Uterus (tissue), 4 donors: ENCODE measurements at places on chromosomes 6 and 20. TPM values are rescaled to one million over a fixed set of nuclear protein-coding genes. Genes with fewer than 3 reads are reported as not detected.

DNA sequence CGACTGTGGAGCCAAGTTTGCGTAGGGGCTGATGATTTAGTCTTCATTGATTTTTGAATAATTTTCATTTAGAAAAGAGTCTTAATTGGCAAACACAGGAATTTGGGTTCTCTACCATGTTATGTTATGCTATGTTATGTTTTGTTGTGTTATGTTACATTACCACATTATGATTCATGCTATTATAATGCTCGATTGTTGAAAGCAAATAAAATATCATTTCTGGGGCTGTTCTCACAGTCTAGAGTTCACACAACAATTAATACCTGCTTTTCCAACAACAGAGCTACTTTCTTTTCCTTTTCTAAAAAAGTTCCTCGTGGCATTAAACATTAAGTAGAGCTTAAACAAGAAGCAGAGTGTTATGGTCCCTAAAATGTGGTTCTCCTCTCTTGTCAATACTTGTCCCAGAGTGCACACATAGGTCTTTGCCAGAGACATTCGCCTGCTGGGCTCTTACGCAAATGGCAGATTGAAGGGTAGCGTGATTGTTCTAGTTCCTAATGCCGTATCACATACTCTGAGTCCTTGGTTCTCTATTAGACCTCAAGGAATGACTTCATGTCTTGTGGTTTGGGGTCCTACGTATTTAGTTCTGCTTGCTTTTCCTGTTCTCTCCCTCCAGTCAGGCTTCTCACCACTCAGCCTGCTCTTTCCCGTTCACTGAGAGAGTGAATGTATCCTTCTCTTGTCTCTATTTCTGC, 370.3 kb downstream of the CD109 start:
- H3K4me1 ChIP-seq = no peaks in the 10 kb centered on the region
- no peaks in the 10 kb centered on the region for H3K36me3 ChIP-seq
- H3K4me3 ChIP-seq = no peak overlapping the region
- H3K27ac ChIP-seq = no peak overlapping the region

DNA sequence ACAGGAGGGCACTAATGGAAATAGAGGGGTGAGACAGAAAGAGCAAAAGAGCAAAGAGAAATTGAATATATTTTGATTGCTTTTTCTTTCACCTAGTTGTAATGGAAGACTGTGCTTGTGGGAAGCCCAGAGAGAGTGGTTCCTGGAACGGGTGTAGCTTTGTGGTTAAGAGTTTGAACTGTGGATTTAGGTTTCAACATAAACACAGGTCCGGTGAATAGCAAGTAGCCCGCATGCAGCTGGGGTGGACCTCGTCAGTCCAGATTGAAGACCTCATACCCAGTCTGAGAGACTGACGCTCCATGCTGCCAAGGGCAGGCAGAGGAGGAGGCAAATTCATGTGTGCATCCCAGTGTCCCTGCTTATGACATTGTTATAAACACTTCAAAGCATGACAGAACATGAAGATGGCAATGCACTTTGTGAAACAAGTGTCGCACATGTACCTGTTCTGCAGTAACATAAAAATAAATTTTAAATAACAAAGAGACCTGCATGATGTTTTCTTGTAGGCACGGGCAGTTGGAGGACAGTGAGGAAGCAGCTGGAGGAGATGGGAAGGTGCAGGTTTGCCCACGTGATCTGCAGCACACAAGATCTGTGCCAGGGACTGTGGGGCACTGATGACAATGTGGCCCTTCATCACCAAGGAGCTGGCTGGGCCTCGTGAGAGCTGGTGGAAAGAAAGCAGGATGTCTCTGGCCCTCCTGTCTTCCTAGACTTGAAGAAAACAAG, 220.5 kb upstream of the SSTR4 start:
- H3K4me3 ChIP-seq = no peak overlapping the region
- no peak overlapping the region for H3K27ac ChIP-seq
- DNase-seq = no peak
- H3K36me3 ChIP-seq = no peaks in the 10 kb centered on the region
- no peaks in the 10 kb centered on the region for H3K27me3 ChIP-seq

Gene SNAP25
- 26.1 TPM for total RNA-seq

DNA sequence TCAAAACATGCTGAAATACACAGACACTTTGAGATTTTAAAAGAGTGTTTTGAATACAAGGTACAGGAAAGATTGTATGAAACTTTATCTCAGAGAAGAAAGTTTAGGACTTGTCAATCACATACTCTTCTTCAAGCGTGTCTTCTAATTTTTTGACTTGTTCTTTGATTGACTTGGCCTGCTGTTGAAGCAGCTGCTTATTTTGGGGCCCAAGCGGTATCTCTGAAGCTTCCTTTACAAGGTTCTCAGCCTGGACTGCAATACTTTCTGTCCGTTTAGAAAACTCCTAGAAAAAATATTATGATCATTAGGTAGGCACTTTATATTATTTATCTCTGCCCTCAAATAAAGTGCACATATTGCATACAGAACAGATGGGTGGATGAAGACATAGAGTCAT, 201.3 kb downstream of the SYNE1 start:
- no peaks in the 10 kb centered on the region for H3K36me3 ChIP-seq
- no peak overlapping the region for H3K4me3 ChIP-seq
- no peaks in the 10 kb centered on the region for H3K27me3 ChIP-seq
- no peaks in the 10 kb centered on the region for H3K4me1 ChIP-seq
- H3K27ac ChIP-seq = no peak overlapping the region

DNA sequence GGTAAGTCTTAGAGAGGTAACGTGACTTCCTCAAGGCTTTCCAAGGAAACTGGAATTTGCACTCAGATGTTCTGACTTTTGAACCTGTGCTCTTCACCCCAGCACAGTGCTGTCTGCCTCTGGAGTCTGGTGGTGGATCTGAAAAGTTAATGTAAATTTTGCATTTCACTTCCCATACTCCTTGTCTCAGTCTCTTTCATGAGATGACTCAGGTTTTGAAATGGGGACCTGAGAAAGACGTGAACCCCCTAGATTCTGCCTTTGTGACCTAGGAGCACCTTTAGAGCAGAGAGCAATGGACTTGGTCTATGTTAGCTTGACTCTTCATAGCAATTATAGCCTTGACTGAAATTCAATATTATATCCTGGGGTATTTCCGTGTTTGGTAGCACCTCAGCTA, 223.0 kb downstream of the QKI start:
- no peaks in the 10 kb centered on the region for H3K4me1 ChIP-seq
- no peak for DNase-seq
- H3K27me3 ChIP-seq = no peaks in the 10 kb centered on the region
- H3K36me3 ChIP-seq = no peaks in the 10 kb centered on the region
- H3K4me3 ChIP-seq = no peak overlapping the region

- no peak overlapping the region for H3K27ac ChIP-seq
- H3K4me1 ChIP-seq = no peaks in the 10 kb centered on the region
- no peak for DNase-seq
- H3K4me3 ChIP-seq = no peak overlapping the region
- no peaks in the 10 kb centered on the region for H3K36me3 ChIP-seq
Measured at GRCh38 chr6:22601984-22602383, 32.6 kb downstream of the HDGFL1 start.

DNA sequence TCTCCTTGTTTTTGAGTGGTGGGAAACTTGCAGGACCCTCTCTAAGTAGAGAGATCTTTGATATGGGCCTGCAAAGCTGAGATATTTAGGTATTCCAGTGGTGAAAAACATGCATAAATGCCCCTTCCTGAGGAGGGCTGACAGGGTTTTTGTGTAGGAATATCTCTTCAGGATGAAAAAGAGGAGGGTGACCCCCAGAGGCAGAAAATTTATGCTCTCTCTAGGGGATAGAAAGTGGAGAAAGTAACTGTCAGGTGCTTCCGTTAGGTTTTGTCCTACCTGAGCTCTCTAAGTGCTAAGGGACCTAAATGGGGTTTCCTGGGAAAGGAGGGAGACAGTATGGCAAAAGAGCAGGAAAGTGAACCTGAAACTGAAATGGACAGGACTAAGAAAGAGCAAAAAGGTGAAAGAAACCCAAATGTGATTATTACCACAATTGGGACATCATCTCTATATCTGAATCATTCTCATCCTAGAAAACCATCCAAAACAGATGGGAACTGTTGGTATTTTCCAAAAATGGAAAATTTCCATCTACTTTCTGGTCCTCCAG, 2.0 kb downstream of the COL19A1 start:
- H3K4me1 ChIP-seq = no peaks in the 10 kb centered on the region
- no peaks in the 10 kb centered on the region for H3K36me3 ChIP-seq
- H3K27me3 ChIP-seq = no peaks in the 10 kb centered on the region
- DNase-seq = no peak
- no peak overlapping the region for H3K4me3 ChIP-seq
